Stimulated activated CD4-positive, alpha-beta T cell treated with anti-CD3 and anti-CD28 coated beads, Interleukin-2, amount 100 ng/mL, for 48 hours (primary cell): ENCODE measurements at places on chromosomes 5 and 9.

GRCh38 chr9:97755618-97756267 lies 58.6 kb upstream of the XPA start:
- DNase-seq: no peak

DNA sequence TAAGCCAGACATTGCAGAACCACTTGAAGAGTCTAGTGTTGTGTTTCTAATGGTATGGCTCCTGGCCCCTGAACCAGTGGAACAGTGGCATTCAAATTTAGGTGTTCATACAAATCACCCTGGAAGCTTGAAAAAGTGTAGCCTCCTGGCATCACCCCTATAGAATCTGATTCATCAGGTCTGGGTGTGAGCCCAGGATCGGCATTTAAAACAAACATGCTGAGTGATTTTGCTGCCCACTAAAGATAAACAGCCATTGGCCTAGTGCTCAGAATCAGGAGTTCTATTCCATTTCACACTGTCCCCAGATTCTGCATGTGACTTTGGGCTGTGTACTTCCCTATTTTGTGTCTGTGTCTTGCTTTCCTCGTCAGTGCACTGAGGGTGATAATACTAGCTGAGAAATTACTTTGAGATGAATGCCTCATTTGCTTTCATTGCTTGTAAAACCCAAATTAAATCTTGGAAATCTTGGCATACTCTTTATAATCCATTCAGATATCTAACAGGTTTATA lies 241.5 kb upstream of the CLINT1 start:
- no peak for DNase-seq

GRCh38 chr9:72065076-72065475 lies 4.7 kb upstream of the C9orf57 start:
- no peak for DNase-seq

GRCh38 chr5:14183187-14183939 lies 40.2 kb downstream of the TRIO start:
- no peak for DNase-seq

- no peak for DNase-seq
These were observed 11.2 kb downstream of the ROPN1L start for GRCh38 chr5:10452768-10453331.

GRCh38 chr5:133884569-133885311 lies 83.7 kb downstream of the C5orf15 start:
- DNase-seq: no peak

DNA sequence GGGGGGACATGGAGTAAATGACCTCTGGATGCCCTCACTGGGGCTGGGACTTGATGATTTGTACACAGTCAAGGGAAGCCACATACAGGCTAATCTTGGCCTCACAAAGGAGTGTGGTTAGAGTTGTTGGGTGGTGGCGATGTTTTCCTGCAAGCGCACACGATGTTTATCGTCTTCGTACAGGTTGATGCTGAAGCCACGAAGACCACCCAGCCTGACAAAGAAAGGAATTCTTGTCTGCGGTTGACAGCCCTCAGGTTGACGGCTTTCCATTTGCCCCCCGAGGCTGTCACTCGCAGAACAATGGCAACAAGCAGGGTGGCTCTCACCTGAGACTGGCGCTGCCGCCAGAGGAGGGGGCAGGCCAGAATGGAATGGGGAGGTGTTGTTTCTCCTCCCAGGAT lies 14.1 kb upstream of the XPA start:
- DNase-seq: no peak

- DNase-seq: no peak
These were observed 34.0 kb upstream of the FLT4 start for GRCh38 chr5:180683220-180683922.

- DNase-seq: peak; percentile 49
These were observed 1.2 kb downstream of the MIER3 start for GRCh38 chr5:56950626-56951125.

DNA sequence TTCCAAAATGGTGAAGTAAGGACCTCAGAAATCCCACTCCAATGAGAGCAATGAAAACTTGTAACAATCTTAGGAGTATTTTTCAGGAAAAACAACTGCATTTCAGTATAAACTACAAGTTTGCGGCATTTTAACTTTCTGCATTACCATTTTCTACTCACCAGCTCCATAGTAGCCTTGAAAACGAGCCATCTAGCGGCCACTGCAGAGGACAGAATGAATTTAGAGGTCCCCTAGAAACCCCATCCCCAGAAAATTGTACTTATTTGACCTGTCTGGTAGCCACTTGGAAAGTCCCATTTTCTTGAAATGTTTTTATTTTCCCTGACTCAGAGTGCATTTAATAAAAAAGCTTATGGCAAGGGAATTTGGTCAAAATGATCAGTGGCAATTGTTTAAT lies 205.4 kb upstream of the ITGA1 start:
- DNase-seq: no peak

- no peak for DNase-seq
These were observed 98.4 kb upstream of the DMRT1 start for GRCh38 chr9:742914-743589.

GRCh38 chr9:98902925-98903324 lies 40.8 kb upstream of the COL15A1 start:
- no peak for DNase-seq

- DNase-seq: no peak
These were observed 325.6 kb downstream of the PRELID2 start for GRCh38 chr5:145509336-145510136.

GRCh38 chr9:88782931-88783710 lies 208.1 kb upstream of the S1PR3 start:
- DNase-seq: no peak

DNA sequence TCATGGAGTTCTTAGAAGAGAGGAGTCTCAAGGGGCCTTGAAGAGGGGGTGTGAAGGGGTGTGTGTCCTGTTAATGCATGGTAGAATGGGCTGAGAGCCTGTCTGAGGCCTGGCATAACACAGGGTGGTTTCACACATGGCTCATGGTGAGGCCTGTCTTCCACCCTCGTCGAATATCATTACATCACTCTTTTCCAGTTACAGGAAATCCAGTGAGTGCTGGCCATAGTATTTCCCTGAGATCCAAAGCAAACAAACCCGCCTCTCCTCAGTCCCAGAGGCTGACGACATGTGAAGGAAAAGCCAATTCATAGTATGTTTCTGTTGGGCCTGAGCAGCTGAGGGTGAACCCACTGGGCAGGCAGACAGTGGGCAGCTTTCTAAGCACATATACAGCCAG lies 159.4 kb upstream of the NR3C1 start:
- DNase-seq: no peak

- no peak for DNase-seq
These were observed 435.1 kb upstream of the ST8SIA4 start for GRCh38 chr5:101338226-101338625.
